H54 (cell line): ENCODE measurements at places on chromosomes 12 and 14.
A peak's percentile ranks its signal among the peaks of the same experiment; 100 is the strongest.

- no peak for DNase-seq
Measured at GRCh38 chr12:12315838-12316237, 34.2 kb downstream of the MANSC1 start.

GRCh38 chr12:116455540-116456329 is 103.4 kb upstream of the MAP1LC3B2 start:
- peak; percentile 53 for DNase-seq

DNA sequence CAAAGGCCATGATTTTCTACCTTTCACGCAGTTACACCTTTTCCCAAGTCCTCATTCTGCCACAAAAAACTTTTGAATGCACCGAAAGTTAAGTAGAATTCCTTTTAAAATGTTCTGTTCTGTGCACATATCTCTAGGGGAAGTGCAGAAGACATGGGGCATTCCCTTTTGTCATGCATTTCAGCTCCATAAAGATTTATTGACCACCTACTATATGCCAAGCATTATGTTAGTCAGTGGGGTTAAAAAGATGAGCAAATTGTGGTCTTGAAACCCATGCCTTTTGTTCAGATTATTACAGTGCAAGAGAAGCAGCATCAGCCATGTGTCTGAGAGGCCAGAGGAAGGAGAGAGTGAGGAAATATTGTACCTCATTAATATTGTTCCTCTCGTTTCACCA is 338.5 kb downstream of the RGS6 start:
- DNase-seq = no peak

GRCh38 chr14:96047101-96047500 is 7.9 kb downstream of the C14orf132 start:
- no peak for DNase-seq

DNA sequence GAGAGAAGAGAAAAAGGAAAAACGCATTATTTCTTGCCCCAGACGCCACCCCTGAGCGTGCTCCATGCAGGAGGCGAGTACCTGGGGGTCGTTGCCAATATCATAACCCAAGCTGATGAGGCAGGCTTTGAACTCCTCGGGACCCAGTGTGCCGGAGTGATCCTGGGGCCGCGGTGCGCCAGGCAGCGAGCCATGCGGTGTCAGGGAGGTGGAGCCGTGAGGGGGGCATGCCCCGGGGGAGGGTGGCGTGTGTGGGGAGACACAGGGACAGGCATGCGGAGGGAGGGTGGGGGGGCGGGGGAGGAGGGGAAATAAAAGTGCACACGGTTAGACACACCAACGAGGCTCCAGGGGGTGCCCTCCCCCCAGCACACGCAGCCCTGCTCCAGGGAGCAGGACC is 86.0 kb upstream of the ZFP36L1 start:
- no peak for DNase-seq

GRCh38 chr12:75710361-75711069 is 199.1 kb upstream of the KRR1 start:
- no peak for DNase-seq

- DNase-seq = no peak
Measured at GRCh38 chr14:32005628-32006027, 71.5 kb upstream of the ARHGAP5 start.

DNA sequence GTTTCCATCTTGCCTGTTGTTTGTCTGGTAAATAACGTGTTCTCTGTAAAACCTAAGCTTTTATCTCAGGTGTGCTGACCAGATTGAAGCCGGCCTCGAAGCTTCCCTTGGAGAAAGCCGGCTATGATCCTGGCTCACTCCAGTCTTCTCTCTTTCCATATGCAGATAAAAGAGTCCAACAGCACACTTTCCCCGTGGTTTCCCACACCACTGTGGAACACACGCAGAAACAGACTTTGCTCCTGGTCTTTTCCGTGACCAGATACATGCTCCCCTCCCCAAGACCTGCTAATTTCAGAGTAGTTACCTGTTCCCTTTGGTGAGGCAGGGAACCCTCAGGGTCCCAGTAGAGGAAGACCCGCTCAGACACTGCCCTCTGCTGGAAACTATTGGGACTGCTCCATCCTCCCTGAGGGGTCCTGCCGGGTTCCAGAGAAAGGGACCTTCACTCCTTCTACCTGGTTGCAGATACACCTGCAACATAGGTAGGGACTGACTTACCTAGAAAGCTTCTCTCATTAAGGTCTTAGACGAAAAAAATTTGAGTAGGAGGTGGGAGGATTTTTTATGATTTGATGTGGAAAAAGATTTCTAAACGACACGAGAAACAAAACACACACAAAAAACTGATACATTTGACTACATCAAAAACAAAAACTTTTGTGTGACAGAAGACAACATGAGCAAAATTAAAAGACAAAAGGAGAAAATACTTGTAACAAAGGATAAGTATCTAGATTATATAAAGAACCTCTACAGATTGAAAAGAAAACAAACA is 415.4 kb upstream of the CCDC196 start:
- peak; percentile 24 for DNase-seq

DNA sequence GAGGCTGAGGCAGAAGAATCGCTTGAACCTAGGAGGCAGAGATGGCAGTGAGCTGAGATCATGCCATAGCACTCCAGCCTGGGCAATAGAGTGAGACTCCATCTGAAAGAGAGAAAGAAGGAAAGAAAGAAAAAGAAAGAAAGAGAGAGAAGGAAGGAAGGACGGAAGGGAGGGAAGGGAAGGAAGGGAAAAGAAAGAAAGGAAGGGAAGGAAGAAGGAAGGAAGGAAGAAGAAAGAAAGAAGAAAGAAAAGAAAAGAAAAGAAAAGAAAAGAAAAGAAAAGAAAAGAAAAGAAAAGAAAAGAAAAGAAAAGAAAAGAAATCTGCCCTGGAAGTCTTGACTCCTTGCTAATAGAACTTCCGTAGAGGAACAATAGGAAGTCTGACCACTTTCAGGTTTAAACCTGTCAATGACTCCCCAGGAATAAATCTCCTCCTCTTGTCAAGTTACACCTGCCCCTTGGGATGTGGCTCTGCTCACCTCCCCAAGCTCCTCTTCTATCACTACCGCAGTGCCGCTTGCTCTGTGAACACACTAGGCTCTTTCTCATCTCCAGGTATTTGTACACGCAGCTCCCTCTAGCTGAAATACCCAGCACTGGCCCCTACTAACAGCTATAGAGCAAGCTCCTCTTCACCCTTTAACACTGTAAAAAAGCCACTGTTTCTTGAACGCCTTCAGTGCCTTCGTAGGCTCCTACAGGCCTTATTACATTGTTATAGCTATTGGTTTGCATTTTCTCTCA is 773.1 kb upstream of the TBX3 start:
- peak; percentile 25 for DNase-seq

- no peak for DNase-seq
Measured at GRCh38 chr14:39034481-39035296, 68.3 kb downstream of the SEC23A start.

DNA sequence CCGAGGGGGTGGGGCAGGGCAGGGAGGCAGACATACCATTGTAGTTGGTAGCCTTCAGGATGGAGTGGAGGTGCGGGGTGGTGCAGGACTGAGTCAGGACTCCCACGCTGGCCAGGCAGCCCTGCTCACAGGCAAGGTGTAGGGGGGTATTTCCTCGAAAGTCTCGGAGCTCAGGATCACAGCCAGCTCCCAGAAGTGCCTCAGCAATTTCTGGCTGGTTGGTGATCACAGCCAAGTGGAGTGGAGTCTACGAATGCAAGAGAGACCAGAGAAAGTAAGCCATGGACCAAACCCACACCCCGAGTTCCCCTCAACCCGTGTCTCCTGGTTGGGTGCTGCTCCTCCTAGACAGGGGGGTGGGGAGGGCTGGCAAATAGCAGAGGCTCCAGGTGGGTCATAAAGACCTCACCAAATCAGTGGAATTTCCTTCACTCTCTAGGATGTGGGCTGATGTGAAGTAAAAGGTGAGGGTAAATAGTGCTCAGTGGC is 1.4 kb downstream of the NFKBIA start:
- no peak for DNase-seq

GRCh38 chr12:13121568-13121967 is 18.1 kb upstream of the GSG1 start:
- DNase-seq = no peak

DNA sequence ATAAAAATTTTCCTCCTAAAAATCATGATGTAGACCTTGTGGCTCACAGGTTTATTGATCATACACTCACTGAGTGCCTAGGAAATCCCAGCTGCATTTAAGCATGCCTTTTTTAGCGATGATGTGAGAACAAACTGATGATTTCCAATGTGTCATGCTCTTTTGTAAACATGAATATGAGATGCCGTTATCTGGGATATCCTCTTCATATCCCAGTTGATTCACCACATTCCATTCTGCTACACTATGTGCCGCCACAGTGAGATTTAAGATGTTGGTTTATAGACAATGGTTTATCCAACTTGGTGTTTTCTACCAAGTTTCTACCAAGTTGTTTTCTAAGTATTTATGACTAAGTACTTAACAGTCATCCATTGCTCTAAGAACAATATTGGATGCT is 5.2 kb downstream of the OR4E1 start:
- DNase-seq = no peak

GRCh38 chr12:108833355-108833733 is 24.0 kb downstream of the SSH1 start:
- DNase-seq = peak; percentile 50
